ENCODE measurements at places on chromosomes 16 and 17. TPM values are rescaled to one million over a fixed set of nuclear protein-coding genes. Genes with fewer than 3 reads are reported as not detected.
A peak's percentile ranks its signal among the peaks of the same experiment; 100 is the strongest.

Gene ASPA
- total RNA-seq: not detected

DNA sequence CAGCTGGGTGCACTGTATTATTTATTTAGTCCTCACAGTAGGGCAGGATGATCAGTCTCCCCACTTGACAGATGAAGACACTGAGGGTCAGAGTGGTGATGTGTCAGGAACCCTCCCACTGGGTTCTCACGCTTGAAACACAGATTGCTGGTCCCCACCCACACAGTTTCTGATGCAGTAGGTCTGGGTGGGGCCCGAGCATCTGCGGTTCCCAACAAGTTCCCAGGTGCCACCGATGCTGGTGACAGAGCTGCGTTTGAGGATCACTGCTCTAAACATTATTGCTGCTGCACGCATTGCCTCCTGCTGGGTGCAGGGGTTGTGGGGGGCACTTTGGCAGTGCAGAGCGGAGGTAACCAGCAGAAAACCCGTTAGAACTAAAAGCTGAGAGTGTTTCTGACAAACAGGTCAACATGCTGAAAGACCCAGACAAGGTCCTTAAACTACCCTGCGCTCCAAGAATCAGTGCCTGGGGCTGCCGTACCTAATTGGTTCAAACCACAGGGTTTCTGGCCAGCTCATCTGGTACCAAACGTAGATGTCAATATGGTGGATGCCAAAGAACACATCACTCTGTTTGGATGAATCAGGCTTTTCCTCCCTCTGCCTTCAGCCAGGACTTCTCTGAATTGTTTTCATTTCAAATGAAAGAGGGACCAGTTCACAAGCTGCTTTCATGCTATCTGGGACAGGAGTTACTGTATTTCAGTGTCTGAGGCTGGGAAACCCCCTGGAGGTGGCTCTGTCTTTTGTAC, 76.0 kb downstream of the ABCC1 start:
- H3K4me3 ChIP-seq: peak overlapping the region; percentile 52
- H3K36me3 ChIP-seq: peaks cover 13% of the 10 kb centered on the region
- H3K4me1 ChIP-seq: peaks cover 37% of the 10 kb centered on the region
- peak overlapping the region; percentile 97 for H3K27ac ChIP-seq

DNA sequence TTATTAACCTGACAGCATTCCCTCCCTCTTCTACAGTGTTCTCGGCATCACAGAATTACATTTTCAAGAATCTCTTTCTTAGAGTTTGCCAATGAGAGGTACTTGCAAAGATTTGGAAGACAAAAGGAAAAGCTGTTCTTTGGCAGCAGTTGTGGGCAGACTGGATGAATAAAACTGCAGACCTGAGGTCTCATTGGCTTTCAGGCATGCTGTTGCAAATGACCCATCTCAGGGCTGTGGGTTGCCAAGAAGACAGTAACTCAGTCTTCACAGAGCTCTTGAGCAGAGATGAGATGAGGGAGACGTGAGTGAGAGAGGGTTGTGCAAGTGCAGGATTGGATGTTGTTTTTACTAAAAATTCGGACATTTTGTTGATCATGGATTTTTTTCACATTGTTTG, 11.3 kb upstream of the USP31 start:
- H3K4me1 ChIP-seq: peaks cover 6% of the 10 kb centered on the region
- H3K36me3 ChIP-seq: no peaks in the 10 kb centered on the region
- no peak for DNase-seq
- no peak overlapping the region for H3K27ac ChIP-seq
- peaks cover 34% of the 10 kb centered on the region for H3K27me3 ChIP-seq

Gene C17orf67
- 3.9 TPM for total RNA-seq

Gene TLK2
- 31.6 TPM for total RNA-seq

- peaks cover 18% of the 10 kb centered on the region for H3K4me1 ChIP-seq
- DNase-seq: no peak
- H3K36me3 ChIP-seq: no peaks in the 10 kb centered on the region
- H3K4me3 ChIP-seq: no peak overlapping the region
- H3K27me3 ChIP-seq: no peaks in the 10 kb centered on the region
These were observed 194.7 kb downstream of the SPECC1 start for GRCh38 chr17:20203761-20204263.

DNA sequence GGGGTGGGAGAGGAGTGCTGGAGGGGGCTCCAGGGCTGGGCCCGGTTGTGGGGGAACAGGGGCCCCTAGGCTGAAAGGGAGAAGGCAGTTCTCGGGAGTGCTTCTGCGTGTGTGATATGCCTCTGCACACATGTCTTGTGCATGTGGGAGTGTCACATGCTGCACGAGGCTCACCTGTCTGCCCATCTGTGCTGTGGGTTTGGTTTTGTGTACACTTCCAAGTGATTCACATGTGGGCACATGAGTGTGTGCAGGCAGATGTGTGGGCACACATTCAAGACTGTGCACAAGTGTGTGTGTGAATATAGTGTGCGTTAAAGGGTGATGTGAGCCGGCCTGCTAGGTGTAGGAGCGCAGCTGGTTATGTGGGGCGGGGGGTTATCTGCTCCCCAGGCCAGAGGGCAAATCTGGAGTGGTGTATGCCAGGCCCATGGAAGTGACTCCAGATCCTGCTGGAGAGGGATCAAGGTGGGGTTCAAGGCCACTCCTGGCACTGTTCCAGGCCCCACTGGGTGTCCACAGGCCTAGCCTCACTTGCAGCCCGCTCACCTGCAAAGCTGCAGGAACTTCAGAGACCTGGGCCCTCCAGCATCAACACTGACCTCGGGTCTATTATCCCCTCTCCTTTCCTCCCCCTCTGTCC, 3.8 kb upstream of the BAHCC1 start:
- H3K4me1 ChIP-seq: peaks cover 17% of the 10 kb centered on the region
- H3K27me3 ChIP-seq: peaks cover 52% of the 10 kb centered on the region
- peaks cover 2% of the 10 kb centered on the region for H3K36me3 ChIP-seq
- no peak overlapping the region for H3K4me3 ChIP-seq

Gene UMOD
- not detected for total RNA-seq

DNA sequence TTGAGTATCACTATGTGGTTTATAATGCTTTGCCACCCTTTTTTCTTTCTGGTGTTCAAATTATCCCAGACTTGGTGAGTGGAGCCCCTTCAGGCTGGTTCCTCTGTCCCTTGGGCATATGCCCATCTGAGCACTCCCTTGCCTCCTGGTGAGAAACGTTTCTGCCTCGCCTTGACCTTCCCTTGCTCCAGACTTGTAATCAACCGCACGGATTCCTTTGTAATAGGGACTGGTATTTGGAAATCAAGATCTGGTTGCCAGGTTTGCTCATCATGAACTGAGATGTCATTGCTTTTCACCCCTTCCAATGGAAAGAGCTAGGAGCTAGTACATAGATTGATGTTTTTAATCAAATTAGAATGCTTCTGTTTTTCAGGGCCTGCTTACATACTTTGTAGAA, 43.7 kb downstream of the SEC14L1 start:
- DNase-seq: no peak
- H3K4me3 ChIP-seq: no peak overlapping the region
- H3K4me1 ChIP-seq: peaks cover 48% of the 10 kb centered on the region
- H3K27me3 ChIP-seq: no peaks in the 10 kb centered on the region
- peaks cover 3% of the 10 kb centered on the region for H3K36me3 ChIP-seq

GRCh38 chr16:64450177-64450576, 671.7 kb downstream of the CDH11 start:
- H3K36me3 ChIP-seq: no peaks in the 10 kb centered on the region
- H3K27ac ChIP-seq: no peak overlapping the region
- H3K27me3 ChIP-seq: no peaks in the 10 kb centered on the region
- DNase-seq: no peak

DNA sequence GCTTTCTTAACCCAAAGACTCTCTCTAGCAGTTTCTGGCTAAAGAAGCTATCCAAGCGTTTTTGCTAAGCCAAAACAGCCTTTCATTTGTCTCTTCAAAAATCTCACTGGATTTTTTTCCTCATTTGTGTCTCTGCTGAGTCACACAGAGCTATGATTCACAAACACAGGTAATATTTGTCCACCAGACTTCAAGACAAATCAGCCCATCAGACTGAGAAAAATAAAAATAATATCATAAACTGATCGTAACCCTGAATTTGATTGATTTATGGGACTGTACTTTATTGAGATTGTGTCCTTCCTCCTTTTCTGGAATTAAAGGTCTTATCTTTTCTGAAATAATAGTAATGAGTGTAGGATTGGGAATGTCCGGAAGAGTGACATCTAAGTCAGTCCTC, 25.8 kb downstream of the TRIM16 start:
- no peaks in the 10 kb centered on the region for H3K4me1 ChIP-seq
- no peak overlapping the region for H3K4me3 ChIP-seq
- no peaks in the 10 kb centered on the region for H3K27me3 ChIP-seq
- H3K27ac ChIP-seq: no peak overlapping the region
- DNase-seq: no peak
- peaks cover 13% of the 10 kb centered on the region for H3K36me3 ChIP-seq

DNA sequence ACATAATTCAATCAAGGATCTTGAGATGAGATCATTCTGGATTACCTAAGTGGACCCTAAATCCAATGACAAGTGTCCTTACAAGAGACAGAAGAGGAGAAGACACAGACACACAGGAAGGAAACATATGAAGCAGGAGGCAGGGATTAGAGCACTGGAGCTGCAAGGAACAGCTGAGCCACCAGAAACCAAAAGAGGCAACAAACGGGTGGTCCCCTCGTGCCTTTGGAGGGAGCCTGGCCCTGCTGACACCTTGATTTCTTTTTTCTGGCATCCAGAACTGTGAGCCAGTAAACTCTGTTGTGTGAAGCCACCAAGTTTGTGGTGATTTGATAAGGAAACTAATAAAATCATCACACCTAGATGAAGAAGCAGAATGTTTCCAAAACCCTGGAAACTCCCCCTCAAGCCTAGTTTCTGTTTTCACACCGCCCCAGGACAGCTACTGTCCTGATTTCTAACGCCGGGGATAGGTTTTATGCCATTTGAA, 115.2 kb downstream of the PITPNC1 start:
- H3K27me3 ChIP-seq: no peaks in the 10 kb centered on the region
- H3K4me1 ChIP-seq: peaks cover 42% of the 10 kb centered on the region
- DNase-seq: no peak
- peaks cover 1% of the 10 kb centered on the region for H3K36me3 ChIP-seq

- H3K4me1 ChIP-seq: no peaks in the 10 kb centered on the region
- peaks cover 11% of the 10 kb centered on the region for H3K27me3 ChIP-seq
- H3K36me3 ChIP-seq: no peaks in the 10 kb centered on the region
- no peak for DNase-seq
- no peak overlapping the region for H3K27ac ChIP-seq
These were observed 64.7 kb downstream of the ABCC12 start for GRCh38 chr16:48091117-48091516.

GRCh38 chr17:1890758-1891450, 61.1 kb downstream of the RPA1 start:
- peaks cover 6% of the 10 kb centered on the region for H3K4me1 ChIP-seq
- DNase-seq: peak; percentile 29
- no peaks in the 10 kb centered on the region for H3K27me3 ChIP-seq
- H3K27ac ChIP-seq: peak overlapping the region; percentile 55
- H3K4me3 ChIP-seq: no peak overlapping the region
- H3K36me3 ChIP-seq: peaks cover 47% of the 10 kb centered on the region

DNA sequence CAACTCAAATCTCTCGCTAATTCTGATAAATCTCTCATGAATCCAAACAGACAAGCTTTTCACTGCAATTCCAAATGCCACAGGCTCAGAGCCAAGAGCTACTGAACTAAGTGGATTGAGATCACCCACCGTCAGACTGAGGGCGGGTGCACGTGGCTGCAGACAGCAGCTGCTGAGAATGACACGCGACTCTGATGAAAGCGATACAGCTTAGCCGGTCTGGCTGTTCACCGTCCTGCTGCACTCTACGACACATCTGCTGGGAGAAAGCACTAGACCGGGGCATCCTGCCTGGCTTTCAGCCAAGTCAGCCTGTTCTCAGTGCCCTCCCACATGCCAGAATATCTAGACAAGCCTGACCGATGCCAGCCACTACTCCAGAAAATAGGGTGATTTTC, 42.6 kb downstream of the KLHDC4 start:
- H3K36me3 ChIP-seq: peaks cover 35% of the 10 kb centered on the region
- H3K27me3 ChIP-seq: no peaks in the 10 kb centered on the region
- no peaks in the 10 kb centered on the region for H3K4me1 ChIP-seq
- no peak for DNase-seq
- H3K27ac ChIP-seq: no peak overlapping the region

- no peak overlapping the region for H3K27ac ChIP-seq
- H3K4me1 ChIP-seq: peaks cover 3% of the 10 kb centered on the region
- H3K36me3 ChIP-seq: no peaks in the 10 kb centered on the region
- peaks cover 8% of the 10 kb centered on the region for H3K27me3 ChIP-seq
- no peak for DNase-seq
These were observed 8.6 kb upstream of the ACSF3 start for GRCh38 chr16:89084814-89085612.

Gene CLEC10A
- total RNA-seq: not detected

- no peak overlapping the region for H3K4me3 ChIP-seq
- H3K4me1 ChIP-seq: peaks cover 20% of the 10 kb centered on the region
- no peak for DNase-seq
These were observed 25.4 kb upstream of the ARL4D start for GRCh38 chr17:43373356-43373755.

Gene CLEC18C
- total RNA-seq: not detected

All from activated CD4-positive, alpha-beta memory T cell treated with anti-CD3 and anti-CD28 coated beads for 36 hours (primary cell).